ENCODE measurements at places on chromosomes 5 and 9.

DNA sequence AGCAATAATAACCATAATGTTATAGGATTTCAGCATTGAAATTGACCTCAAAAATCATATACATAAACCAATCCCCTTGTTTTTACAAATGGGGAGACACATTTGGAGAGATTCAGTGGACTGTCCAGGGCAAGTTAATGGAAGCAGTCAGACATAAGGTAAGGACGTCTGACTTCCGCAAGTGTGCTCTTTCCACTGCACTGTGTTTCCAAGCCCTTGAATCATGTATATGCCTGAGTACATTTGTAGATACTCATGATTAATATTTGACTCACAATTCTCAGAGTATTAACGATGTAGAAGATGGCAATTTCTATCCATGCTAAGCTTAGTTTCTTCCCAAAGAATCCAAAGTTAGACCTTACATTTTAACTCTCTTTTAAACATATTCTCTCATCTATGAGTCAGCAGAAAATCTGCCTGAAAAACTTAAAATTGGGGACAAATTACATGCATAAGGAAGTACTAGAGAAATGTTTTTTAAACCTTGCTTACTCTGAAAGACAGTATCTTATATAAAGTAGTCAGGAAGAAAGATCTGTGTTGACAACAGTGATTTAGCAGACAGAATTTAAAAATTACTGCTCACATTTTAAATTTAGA is 165.3 kb downstream of the NFIB start:
- no peak for DNase-seq

- DNase-seq: peak; percentile 62
These were observed 15.2 kb downstream of the LIFR start for GRCh38 chr5:38541174-38541725.

DNA sequence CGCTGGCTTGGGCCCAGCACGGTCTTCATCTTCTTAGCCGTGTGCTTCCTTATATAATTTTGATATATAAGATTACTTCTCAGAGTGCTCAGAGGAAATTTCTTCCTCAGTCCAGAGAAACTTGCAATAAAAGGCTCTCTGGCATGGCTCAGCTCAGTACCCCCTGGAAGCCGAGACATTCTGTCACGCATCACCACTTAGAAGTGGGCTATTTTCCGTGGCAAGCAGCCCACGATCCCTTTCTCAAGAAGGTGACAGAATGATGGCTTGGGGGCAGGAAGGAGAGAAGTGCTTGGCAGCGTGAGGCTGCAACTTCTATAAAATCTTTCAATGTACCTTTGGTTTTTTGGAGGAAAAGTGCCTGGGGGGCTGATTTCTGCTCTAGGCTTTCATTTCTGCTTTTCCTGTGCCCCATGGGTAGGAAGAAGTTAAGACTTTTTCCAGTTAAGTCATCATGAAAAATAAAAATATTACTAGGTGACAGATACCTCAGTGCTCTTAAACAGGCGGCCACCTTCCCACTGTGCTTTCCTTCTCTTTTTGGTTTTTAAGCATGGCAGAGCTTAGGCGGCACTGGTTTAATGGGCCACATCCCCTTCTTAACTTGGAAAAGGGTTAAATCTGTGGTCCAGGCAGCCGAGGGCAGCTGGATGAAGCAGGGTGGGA is 104.6 kb downstream of the MVB12B start:
- no peak for DNase-seq

- DNase-seq: no peak
These were observed 396.9 kb upstream of the PAPPA start for GRCh38 chr9:115756736-115757135.

DNA sequence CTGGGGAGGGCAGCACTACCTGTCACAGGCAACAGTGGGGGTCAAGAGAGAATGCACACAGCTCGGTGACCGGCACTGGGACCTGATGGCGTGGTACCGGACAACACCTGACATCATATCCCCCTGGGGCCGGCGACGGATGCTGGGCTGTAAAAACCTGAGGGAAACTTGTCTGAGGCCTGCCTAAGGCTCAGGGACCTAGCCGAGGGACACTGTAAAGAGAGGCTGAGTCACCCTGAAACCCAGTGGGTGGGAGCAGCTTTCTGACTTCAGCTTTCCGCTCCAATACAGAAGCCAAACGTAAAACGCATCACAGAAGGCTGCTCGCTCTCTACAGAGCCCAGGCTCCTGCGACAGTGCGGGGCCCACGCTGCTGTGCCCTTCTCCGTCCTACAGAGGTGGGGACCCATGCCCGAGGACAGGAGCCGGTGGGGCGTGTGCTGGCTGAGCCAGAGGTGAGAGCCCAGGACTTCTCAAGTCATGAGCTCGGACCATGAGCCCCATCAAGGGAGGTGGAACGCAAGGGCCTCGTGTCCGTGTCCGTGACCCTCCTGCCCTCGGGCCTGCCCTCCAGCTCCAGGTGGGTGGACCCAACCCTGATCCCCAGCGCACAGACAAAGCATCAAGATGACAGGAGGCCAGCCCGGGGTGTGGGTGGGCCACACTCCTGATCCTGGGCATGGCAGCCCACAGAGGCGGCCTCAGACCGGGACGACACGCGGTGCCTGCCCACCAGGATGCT is 5.3 kb downstream of the RALGDS start:
- DNase-seq: no peak

DNA sequence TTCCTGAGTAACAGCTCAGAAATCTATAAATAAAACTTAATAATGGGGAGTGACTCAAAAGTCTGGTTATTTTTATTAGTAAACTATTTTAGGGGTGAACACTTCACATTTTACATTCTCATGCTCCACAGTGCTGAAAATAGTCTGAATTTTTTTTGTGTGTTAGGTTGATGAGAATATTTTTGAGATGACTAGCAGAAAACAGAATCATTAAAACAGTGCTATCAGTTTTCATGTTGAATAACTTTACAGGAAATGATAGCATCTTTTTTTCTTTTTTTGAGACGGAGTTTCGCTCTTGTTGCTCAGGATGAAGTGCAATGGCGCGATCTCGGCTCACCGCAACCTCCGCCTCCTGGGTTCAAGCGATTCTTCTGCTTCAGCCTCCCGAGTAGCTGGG is 60.3 kb downstream of the TMC1 start:
- no peak for DNase-seq

GRCh38 chr9:125908136-125908535 is 161.0 kb downstream of the PBX3 start:
- no peak for DNase-seq

GRCh38 chr9:136562746-136563495 is 17.1 kb upstream of the NOTCH1 start:
- no peak for DNase-seq

DNA sequence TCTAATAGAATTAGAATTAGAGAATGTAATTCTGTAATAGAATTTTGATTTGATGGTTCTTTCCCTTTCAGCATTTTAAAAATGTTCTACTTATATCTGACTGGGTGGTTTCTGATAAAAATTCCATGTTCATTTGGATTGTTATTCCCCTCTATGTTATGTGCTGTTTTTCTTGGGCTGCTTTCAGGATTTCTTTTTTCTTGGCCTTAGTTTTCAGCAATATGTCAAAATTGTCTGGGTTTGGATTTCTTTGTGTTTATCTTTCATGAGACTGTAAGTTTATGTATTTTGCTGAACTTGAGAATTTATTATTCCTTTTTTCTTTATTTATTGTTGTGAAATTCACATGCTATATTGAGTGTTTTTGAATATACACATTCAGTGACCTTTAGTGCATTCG is 189.1 kb downstream of the RANBP17 start:
- DNase-seq: no peak

GRCh38 chr9:19155106-19155935 is 28.0 kb upstream of the PLIN2 start:
- peak; percentile 91 for DNase-seq

DNA sequence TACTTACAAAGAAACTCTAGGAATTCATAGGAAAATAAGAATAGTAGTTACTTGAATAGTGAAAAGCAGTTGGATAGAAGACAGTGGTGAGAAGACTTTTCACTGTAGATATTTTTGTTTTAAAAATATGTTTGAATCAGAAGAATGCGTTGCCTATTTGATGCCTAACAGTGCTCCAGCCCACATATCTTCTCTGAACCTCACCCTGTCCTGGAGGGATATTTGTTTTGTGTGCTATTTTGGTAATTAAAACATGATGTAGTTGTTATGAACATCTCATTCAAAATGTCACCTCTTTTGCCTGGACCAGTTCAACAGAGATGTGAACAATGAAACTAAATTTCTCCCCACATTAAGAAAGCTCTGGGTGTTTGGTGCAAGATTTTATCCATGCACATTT is 87.6 kb downstream of the CARTPT start:
- DNase-seq: no peak

DNA sequence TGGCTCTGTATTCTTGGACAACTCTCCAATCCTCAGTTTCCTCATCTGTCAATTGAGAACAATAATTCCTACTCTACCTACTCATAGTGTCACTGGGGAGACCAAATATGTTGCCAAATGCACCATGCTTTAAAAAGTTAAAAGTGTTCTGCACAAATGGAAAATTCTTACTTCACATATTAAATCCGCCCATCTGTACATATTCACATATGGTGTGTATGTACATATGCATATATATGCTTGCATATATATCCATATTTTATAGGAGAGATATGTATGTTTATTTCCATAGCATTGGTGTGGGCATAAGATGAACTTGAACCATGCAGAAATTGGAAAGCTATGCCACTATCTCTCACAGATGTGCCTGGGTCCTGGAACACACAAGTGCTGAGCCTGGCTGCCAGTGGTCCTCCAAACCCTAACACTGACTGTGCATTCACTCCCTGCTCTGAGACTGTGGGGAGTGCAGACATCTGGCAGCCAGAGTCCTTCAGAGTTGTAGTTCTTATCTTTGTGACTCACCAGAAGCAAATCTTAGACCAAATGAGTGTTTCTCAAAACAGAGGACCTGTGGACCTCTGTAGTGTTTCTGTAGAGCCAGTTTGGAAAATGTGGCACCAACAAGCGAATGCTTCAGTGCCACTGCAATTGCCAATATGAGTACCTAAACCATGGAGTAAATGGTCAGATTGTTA is 168.7 kb downstream of the GRIA1 start:
- no peak for DNase-seq

- peak; percentile 82 for DNase-seq
These were observed 22.6 kb upstream of the RAPGEF1 start for GRCh38 chr9:131762356-131762932.

- no peak for DNase-seq
These were observed 31.6 kb upstream of the ARL15 start for GRCh38 chr5:54341971-54342370.

GRCh38 chr9:3736161-3736560 is 210.4 kb upstream of the RFX3 start:
- DNase-seq: no peak

DNA sequence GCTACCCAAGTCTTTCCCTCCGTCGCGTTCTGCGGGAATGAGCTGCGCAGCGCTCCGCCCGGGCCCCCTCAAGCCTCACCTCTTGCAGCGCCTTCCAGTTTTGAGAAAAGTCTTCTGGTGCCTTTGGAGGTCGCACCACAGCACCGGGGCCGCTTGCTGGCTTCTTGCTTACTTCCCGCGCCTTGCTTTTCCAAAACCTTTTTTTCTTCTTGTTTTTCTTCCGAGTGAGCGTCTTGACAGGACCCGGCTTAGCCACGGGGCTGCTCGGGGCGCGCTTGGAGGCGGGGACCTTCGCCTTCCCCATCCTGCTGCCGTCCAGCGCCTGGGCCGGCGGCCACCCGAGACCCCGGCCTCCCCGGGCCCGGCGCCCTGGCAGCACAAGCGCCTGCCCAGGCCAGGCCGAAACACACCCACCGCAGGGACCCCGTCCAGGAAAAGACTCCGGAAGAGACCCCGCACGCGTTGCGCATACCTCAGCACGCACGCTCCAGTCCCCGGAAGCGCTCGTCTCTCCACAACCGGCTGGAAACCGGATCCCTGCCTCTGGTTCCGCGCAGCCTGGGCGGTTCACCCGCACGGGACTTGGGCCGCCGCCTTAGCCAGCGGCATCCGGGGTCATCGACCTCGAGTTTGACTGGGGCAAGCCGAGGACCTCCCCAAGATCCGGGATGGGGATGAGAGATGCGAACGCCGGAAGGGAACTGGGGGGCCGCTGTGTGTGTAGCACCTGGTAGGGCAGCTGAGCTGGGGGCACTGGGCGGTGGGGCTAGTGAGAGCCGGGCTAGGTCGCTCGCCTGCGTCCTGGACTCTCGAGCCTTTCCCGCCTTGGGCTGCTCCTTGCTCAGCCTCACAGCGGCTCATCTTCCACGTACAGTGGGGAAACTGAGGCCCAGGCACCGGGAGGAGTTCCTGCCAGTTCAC is at the start of gene REXO4:
Gene REXO4, minus strand, starts transcription at position 470 of the 921 bp plus-strand sequence. Its CDS starts 166 bp downstream, at position 304.
- DNase-seq: peak; percentile 95

DNA sequence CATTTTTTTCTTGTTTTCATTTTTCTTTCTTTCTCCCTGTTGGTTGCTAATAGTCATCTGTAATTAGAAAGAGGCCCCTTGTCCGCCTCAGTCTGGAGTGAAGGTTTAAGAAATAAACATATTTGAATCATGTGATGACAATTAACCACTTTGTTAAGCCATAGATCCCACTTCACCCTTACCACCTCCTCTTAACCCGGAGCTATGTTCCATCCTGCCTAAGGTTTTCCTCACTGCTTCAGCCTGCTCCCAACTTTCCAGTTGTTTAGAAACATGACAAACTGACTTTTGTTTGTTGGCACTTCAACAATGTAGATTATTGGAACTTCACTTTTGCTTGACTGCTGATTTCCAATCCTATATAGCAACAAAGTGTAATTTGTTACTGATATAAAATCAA is 37.4 kb upstream of the SSBP2 start:
- DNase-seq: no peak

- DNase-seq: peak; percentile 20
These were observed 71.3 kb downstream of the GLIS3 start for GRCh38 chr9:4228606-4229005.

- DNase-seq: no peak
These were observed 13.9 kb upstream of the ANXA6 start for GRCh38 chr5:151171529-151171928.

GRCh38 chr9:1880038-1880565 is 135.0 kb upstream of the SMARCA2 start:
- no peak for DNase-seq

- no peak for DNase-seq
These were observed 44.6 kb upstream of the SHOC1 start for GRCh38 chr9:111839387-111839786.

DNA sequence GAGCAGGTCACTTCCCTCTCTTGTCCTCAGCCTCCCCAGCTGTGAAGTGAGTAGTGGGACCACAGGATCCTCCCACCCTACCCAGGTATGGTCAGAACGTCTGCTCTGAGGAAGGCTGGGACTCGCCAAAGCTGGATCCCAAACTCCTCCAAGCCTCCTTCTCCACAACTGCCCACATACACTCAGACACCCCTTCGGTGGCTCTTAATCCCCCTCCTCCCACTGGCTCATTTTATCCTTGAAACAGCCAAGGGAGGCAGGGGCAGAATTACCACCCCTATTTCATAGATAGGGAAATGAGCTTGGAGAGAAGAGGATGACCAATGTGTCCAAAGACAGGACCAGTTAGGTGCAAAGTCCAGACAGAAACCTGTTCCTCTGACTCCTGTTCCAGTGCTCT is 121.4 kb downstream of the PAX5 start:
- DNase-seq: no peak

GRCh38 chr9:93886911-93887310 is 68.2 kb downstream of the BARX1 start:
- DNase-seq: no peak

GRCh38 chr5:55030676-55031369 is 6.8 kb downstream of the GZMK start:
- DNase-seq: no peak
